H54 (cell line): ENCODE measurements at places on chromosomes 16 and 17.

- no peak for DNase-seq
These were observed 26.8 kb upstream of the PMFBP1 start for GRCh38 chr16:72198771-72199201.

DNA sequence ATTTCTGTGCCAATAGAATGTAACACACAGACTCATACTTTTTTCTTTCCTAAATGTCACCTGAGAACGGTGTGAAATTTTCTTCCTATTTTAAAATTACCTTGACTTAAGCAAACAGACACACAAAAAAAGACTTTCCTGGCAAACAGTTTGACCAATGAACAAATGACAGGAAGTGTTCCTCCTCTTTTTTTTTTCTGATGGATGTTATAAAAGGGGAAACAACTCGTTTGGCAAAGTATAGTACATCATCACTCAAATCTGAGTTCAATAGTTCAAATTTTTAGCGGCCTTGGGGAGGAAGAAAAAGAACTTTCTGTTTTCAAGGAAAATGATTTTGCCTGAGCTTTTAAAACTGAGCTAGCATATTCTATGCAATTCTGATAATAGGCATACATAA lies 19.8 kb downstream of the HS3ST3A1 start:
- no peak for DNase-seq

DNA sequence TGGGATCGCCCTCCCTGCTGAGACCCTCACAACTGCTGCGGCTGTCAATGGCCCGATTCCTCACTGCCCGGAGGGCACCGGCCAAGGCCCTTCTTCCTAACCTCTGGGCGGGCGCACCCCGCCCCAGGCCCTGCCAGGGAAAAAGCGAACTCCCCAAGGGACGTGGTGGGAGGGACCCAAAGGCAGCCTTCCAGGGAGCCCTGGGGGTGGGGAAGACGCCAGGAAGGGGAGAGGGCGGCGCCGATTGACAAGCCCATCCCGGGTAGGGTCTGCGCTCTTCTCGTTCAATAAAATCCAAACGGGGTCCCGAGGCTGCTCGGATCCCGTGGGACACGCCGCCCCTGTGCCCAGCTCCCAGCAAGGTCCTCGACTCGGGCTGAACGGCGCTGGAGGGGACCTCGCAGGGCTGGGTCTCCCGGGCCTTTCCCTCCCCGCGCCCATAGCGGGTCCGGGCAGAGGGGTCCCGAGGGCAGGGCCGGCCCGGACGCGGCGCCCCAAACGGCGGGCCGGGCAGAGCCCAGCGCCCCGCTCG lies 416 bp downstream of the KIFC3 start:
- DNase-seq = peak; percentile 52

- no peak for DNase-seq
These were observed 20.8 kb downstream of the ZFPM1 start for GRCh38 chr16:88473666-88474534.

- no peak for DNase-seq
These were observed 5.2 kb upstream of the GSE1 start for GRCh38 chr16:85607796-85608514.

GRCh38 chr17:27609611-27610303 lies 21.2 kb upstream of the LGALS9 start:
- peak; percentile 42 for DNase-seq

DNA sequence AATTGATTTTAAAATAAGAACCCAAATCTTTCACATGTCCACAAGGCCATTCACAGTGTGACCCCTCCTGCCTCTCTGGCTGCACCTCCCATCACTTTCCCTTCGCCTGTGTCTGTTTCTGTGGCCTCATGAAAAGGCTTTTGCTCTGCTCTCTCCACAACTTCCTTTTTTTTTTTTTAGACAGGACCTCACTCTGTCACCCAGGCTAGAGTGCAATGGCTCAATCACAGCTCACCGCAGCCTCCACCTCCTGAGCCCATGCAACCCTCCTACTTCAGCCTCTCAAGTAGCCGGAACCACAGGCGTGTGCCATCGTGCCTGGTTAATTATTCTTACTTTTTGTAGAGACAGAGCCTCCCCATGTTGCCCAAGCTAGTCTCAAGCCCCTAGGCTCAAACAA lies 197.1 kb downstream of the ABCC12 start:
- no peak for DNase-seq

DNA sequence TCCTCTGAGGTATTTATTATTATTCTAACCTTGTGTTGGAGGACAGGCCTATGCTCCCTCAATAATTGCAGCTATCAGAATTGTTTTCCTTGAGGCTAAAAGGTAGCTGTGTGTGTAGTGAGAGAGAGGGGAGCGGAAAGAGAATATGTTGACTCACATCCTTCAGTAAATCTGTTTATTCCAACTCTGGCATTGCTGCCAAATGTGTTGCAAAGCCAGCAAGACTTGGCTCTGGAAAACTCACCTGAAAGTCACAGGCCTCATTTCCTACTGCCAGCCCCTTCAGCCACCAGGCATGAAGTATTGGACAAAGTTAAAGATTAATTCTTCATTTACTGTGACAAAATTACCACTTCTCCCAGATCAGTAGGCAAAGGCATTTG lies 9.6 kb downstream of the CA10 start:
- no peak for DNase-seq

- no peak for DNase-seq
These were observed 46.3 kb upstream of the ICAM2 start for GRCh38 chr17:64066716-64067115.

GRCh38 chr16:28204204-28204603 lies 7.6 kb downstream of the XPO6 start:
- DNase-seq = no peak

GRCh38 chr16:50050802-50051201 lies 15.0 kb upstream of the HEATR3 start:
- DNase-seq = no peak

DNA sequence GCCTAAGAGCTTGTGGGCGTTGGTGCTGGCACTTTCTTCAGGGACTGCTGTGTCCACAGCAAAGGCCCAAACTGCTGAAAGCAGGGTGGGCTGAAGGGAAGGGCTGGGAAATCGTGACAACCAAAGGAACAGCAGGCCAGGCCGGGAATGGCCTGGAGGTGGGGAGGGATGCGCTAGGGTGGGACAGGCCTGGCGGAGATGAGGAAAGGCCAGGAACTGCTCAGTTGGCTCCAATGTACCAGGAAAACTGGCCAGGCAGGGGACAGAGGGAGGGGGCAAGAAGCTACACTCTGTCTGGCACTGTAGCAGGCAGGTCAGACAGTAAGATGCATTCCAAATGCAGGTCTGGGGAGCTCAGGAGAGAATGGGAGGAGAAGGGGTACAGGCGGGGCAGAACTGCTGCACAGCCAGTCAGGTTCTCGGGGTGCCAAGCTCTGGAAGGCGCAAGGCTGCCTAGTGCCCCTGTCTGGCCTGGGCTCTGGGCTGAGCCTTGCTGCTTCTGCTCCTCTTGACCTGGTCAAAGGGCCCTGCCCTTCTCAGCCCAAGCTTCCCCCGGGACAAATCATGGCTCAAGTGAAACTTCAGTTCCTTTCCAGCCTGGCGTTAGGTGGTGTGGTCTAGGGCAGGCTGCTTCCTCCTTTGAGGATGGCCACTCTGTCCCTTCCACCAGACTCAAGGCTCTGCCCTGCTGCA lies 7.3 kb downstream of the PNMT start:
- DNase-seq = no peak
